ENCODE measurements at places on chromosomes 2 and 18.

GRCh38 chr2:1552611-1553010, 139.3 kb downstream of the TPO start:
- no peak for DNase-seq
- H3K27ac ChIP-seq: no peak overlapping the region
- no peaks in the 10 kb centered on the region for H3K4me1 ChIP-seq
- peaks cover 2% of the 10 kb centered on the region for H3K27me3 ChIP-seq
- H3K36me3 ChIP-seq: peaks cover 2% of the 10 kb centered on the region
- H3K4me3 ChIP-seq: no peak overlapping the region

DNA sequence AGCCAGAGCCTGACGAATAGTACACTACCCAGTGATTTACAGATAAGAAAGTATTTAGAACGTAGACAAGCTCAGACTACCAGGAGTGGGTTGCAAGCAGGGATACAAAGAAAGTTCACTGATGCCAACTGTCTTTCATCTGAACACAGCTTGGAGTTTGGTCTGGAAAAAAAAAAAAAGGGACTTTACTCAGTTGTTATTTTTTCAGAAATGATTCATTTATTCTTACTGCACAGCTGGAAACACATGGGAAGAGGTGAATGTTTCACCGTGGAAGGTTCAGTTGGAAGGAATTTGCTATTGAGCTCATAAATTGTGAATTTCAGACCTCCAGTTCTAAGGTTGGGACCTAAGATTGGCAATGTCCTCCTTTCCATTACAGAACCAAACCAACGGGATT, 259.7 kb downstream of the ETAA1 start:
- no peak overlapping the region for H3K27ac ChIP-seq
- H3K4me1 ChIP-seq: no peaks in the 10 kb centered on the region
- peaks cover 10% of the 10 kb centered on the region for H3K27me3 ChIP-seq
- H3K4me3 ChIP-seq: no peak overlapping the region
- no peak for DNase-seq

DNA sequence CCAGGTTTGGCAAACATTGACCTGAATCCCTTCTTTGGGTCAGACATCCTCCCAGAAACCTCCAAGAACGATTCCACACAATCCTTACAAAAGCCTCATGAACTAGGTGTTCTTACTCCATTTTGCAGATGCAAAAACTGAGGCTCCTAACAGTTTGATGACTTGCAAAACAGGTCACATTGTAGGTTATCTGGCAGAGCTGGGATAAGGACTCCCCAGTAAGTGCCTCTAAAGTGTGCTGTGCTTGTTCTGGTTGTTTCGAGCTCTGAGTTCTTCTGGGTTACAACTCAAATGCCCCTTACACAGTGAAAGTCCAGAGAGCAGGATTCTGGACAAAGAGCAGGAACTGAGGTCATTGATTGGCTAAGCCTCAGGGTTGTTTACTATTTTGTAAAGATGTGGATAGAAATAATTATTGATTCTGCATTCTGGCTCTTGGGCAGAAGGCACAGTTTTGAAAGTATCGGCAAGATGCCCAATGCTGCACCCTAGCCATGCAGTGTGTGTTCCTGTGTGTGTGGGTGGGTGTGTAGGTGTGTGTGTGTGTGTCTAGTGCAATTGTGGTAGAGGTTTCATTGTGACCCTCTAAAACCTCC, 17.0 kb upstream of the IGFBP2 start:
- H3K36me3 ChIP-seq: no peaks in the 10 kb centered on the region
- peaks cover 44% of the 10 kb centered on the region for H3K27me3 ChIP-seq
- no peak for DNase-seq
- H3K4me3 ChIP-seq: no peak overlapping the region
- no peak overlapping the region for H3K27ac ChIP-seq
- H3K4me1 ChIP-seq: no peaks in the 10 kb centered on the region

DNA sequence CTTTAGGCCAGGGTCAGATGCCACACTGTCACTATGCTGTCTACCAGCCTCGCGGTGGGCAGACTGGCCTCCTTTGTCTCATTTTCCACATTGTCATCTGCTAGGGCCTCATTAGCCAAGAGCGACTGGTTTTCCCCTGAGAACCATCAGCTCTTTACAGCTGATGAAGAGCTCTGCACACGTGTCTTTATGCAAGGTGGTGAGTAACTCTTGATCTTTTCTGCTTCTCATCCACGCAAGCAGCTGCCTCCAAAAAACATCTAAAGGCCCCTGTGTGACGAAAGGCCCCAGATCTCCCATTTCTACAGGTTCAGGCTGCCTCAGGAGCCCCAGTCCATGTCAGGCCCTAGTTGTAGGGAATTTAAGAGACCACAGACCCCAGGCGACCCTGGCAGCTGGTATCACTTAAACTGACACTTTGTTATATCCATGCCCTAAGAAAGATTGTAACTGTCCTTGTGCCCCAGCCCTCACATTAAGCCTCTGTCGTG, 52.9 kb downstream of the DPYSL5 start:
- H3K36me3 ChIP-seq: no peaks in the 10 kb centered on the region
- H3K4me3 ChIP-seq: no peak overlapping the region
- no peaks in the 10 kb centered on the region for H3K4me1 ChIP-seq

- peaks cover 31% of the 10 kb centered on the region for H3K36me3 ChIP-seq
- H3K27ac ChIP-seq: no peak overlapping the region
- H3K27me3 ChIP-seq: no peaks in the 10 kb centered on the region
- H3K4me3 ChIP-seq: no peak overlapping the region
- DNase-seq: no peak
- peaks cover 5% of the 10 kb centered on the region for H3K4me1 ChIP-seq
Observed at GRCh38 chr18:31892936-31893335, 50.0 kb downstream of the TRAPPC8 start.

DNA sequence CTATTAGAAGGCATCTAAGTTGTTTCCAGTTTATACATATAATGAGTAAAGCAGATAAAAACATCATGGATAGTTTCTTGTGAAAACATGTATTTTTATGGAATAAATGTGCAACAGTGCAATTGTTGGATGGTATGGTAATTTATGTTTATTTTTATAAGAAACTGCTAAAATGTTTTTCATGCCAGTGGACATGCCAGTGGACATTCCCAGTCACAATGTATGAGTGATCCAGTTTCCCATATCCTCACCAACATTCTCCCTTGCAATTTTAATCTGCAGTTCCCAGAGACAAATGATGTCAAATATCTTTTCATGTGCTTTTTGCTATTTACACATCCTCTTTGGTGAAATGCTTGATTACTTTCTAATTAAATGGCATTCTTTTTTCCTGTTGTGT, 818.6 kb downstream of the SUCLG1 start:
- H3K4me1 ChIP-seq: no peaks in the 10 kb centered on the region
- DNase-seq: no peak
- no peaks in the 10 kb centered on the region for H3K27me3 ChIP-seq
- no peak overlapping the region for H3K4me3 ChIP-seq
- H3K36me3 ChIP-seq: no peaks in the 10 kb centered on the region

DNA sequence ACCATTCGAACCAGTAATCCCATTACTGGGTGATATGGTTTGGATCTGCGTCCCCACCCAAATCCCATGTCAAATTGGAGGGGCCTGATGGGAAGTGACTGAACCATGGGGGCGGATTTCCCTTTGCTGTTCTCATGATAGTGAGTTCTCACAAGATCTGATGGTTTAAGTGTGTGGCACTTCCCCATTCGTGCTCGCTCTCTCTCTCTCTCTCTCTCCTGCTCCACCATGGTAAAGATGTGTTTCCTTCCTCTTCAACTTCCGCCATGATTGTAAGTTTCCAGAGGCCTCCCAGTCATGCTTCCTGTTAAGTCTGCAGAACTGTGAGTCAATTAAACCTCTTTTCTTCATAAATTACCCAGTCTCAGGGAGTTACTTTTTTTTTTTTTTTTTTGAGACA, 62.6 kb downstream of the NBAS start:
- H3K4me1 ChIP-seq: no peaks in the 10 kb centered on the region
- H3K27me3 ChIP-seq: no peaks in the 10 kb centered on the region
- no peak overlapping the region for H3K27ac ChIP-seq
- no peak overlapping the region for H3K4me3 ChIP-seq

- H3K36me3 ChIP-seq: no peaks in the 10 kb centered on the region
- no peaks in the 10 kb centered on the region for H3K4me1 ChIP-seq
- H3K27me3 ChIP-seq: no peaks in the 10 kb centered on the region
- no peak overlapping the region for H3K27ac ChIP-seq
Observed at GRCh38 chr2:172046866-172047565, 38.3 kb upstream of the DLX1 start.

DNA sequence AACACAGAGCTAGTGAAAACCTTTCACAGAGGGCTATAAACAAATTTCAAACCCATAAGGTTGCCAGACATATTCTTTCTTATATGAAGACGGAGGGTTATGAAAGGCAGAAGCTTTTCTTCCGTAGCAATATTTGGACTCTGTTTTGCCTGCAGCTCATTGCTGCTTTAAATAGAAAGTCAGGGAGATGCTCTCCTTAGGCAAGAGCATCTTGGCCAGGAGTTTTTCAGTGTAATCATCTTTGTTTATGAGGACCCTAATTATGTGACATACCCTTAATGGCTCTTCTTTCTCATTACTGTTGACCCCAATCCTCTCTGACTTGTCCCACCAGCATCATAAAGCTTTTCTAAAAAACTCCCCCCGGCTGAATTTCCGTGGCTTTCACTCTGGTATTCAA, 433.4 kb upstream of the NRXN1 start:
- no peaks in the 10 kb centered on the region for H3K27me3 ChIP-seq
- H3K4me1 ChIP-seq: no peaks in the 10 kb centered on the region
- DNase-seq: no peak
- no peaks in the 10 kb centered on the region for H3K36me3 ChIP-seq
- no peak overlapping the region for H3K4me3 ChIP-seq

- H3K4me3 ChIP-seq: no peak overlapping the region
- no peaks in the 10 kb centered on the region for H3K4me1 ChIP-seq
- H3K36me3 ChIP-seq: no peaks in the 10 kb centered on the region
- DNase-seq: no peak
- no peak overlapping the region for H3K27ac ChIP-seq
- H3K27me3 ChIP-seq: no peaks in the 10 kb centered on the region
Observed at GRCh38 chr2:5119046-5119445, 573.1 kb upstream of the SOX11 start.
